ENCODE measurements at places on chromosomes 5 and 9.

- no peak for DNase-seq
Measured at GRCh38 chr5:10286162-10286861, 21.4 kb downstream of the CMBL start.

DNA sequence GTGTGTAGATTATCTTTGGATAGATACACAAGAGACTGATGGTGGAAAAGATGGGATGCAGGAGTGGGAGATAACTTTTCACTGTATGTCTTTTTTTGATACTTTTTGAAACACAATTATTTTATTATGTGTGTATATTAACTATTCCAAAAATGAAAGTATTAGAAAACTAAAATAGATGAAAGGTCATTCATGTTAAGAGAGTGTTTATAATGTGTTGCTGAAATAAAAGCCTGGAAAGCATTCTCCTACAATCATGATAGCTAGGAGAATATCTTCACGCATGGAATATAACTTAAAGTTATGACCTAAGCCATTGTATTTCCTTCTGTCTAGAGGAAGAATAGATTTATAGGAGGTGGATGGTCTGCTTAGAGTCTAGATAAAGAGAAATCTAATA is 154.8 kb upstream of the MAST4 start:
- DNase-seq: no peak

GRCh38 chr9:20945269-20945668 is 86.2 kb downstream of the HACD4 start:
- no peak for DNase-seq

GRCh38 chr5:2201011-2201410 is 318.3 kb upstream of the IRX4 start:
- DNase-seq: no peak

DNA sequence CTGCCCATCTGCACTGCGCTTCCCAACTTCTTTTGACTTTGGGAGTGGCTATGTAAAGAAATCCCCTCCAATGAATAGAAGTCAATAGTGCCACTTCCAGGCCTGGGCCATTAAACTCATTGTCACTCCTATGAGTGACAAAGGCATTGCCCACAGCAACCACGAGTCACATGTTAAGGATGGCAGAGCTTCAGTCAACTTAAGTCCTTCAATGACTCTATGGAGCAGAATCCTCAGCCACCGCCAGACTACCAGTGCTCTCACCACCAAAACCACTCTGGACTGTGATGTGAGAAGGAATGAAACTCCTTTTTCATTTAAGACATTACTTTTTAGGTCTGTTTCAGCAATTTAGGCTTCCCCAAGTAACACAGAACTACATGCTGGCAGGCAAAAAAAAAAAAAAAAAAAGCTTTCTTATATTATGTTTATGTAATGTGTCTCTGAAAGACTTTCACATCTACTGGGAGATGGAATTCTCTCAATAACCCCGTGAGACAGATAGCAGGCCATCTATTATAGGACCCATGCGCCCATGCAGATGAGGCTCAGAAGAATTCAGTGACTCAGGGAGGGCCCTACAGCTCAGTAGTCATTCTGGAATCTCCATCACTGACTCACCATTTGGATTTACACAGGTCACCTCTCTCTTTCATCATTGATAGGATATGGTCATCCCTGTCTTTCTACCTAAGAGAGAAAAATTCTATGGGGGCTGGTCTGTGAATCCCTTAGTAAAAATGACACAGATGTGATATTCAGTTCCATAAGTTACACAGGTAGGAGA is 180.5 kb downstream of the CEMIP2 start:
- DNase-seq: no peak

DNA sequence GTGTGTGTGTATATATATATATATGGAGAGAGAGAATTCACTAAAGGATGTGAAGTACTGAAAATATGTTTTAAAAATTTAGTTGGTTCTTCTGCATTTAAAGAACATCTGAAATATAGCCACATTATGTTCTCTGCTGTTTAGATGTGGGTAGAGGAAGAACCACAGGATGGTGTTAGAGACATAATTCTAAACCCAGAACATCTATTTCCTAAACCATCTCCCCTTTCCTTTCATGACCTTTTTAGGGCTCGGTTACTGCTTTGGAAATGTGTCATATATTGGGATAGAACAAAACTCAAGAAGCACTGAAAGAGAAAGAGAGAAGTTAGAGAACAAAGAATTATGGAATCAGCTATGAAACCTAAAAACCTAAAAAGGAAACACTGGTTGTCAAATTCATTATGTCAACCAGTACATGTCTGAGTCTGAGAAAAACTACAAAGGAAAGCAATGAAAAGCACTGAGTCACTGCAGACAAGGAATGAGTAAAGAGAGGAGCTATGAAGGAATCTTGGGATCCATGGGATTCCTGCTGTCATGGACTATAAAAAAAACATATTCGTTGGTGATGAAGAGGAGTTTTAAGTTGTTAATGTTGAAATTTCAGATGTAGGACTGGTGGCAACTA is 28.4 kb downstream of the SLC12A2 start:
- no peak for DNase-seq

DNA sequence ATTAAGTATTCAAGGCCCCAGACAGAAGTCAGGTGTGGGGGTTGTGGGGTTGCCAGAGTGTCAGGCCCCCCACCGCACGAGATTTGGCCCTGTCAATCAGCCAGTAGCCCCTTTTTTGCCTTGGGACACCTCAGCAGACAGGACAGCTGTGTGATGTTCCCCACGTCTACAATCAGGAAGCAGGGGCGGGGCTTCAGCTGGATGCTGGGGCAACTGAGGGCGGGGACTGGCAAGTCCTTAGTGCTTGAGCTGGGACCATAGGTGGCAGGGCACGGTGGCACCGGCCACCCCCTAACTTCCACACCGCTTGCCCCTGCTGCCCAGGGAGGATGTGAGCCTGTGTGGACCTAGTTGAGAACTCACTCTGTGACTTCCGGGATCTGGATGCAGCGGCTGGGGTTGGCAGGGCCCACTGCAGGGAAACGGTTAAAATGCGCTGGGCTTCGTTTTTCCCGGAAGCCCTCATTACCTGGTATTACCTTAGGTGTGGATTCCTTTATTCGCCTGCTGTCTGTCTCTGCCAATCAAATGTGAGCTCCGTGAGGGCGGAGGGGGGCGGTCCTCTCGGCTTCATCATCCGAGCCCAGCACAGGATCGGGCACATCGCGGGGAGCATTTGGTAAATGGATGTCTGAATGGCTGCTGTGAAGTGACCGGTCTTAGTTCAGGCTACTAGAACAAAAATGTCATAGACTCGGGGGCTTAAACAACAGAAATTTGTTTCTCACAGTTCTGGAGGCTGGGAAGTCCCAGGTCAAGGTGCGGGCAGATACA is 7.5 kb upstream of the GTF3C5 start:
- DNase-seq: no peak

GRCh38 chr5:135373736-135374515 is 25.1 kb downstream of the MACROH2A1 start:
- no peak for DNase-seq

DNA sequence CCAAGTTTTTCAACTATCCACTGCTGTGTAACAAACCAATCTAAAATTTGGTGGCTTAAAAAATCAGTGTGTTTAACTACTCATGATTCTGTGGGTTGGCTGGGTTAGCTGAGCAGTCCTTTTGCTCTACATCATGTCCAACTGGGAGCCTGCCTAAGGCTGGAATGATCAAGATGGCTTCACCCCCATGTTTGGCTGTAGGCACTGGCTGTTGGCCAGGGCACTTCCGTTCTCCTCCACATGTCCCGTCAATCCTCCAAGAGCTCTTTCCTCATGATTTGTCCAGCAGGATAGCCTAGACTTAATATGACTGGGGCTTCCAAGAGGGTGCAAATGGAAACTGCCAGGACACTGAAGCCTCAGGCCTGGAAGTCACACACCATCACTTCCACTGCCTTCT is 17.0 kb upstream of the TSSK1B start:
- DNase-seq: no peak

DNA sequence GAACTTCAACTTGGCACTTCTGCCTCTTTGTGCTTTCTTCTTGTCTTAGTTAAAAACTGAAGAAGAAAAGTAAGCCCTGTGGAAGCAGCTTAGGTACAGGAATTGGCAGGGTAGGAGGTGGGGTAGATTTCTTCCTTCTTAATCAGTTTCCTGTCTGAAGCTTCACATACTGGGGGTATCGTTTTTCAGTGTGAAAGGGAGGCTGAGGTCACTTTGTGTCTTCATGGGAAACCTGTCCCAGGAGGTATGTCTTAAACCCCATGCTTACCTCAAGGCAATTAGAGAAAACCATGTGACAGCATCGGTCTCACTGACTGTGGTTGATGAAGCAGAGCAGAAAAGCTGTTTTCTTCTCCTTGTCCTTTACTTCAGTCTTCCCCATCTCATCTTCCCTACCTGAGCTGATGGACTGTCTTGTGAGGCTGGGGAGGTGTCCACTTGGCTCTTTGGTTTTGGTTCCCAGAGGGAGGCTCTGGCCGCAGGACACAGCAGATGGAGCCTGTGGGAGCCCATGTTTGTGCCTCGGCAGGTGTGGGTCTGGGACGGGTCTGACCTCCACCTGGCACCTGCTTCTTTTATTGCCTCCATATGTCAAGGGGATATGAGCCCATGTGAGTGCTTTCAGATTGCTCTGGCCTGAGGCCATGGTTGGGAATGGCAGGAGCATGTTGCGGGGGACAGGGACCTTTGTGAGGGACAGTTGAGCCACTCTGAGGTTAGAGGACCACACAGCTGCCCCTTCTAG is 47.0 kb downstream of the SH3GL2 start:
- DNase-seq: no peak
